ENCODE measurements at places on chromosomes 7 and 10.
A peak's percentile ranks its signal among the peaks of the same experiment; 100 is the strongest.

DNA sequence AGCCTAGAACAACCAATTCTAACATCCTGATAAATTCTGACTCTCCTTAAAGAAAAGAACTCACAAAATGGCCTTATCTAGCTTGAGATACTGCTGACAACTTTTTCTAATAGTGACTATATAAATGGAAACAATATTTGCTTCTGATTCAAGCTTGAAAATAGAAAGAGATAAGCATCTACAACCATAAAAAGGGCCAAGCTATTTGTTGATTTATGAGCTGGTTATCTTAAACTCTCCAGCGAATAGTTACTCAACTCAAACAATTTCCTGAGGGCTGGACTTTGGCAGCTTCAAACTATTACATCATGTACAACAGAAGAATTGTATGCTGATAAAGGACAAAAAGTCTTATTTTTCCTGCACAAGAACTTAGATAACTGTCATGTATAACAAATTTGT lies 4.6 kb downstream of the USP54 start:
- DNase-seq: no peak

DNA sequence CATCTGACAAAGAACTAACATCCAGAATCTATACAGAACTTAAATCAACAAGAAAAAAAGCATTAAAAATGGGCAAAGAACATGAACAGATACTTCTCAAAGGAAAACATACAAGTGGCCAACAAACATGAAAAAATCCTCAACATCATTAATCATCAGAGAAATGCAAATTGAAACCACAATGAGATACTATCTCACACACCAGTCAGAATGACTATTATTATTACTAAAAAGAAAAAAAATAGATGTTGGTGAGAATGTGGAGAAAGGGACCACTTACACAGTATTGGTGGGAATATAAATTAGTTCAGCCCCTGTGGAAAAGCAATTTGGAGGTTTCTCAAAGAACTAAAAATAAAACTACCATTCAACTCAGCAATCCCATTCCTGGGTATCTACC lies 89.1 kb upstream of the ADO start:
- DNase-seq: no peak

- no peak for DNase-seq
Observed at GRCh38 chr7:72334066-72334465, 78.1 kb downstream of the CALN1 start.

GRCh38 chr10:29344073-29344820 lies 55.4 kb downstream of the LYZL1 start:
- no peak for DNase-seq

DNA sequence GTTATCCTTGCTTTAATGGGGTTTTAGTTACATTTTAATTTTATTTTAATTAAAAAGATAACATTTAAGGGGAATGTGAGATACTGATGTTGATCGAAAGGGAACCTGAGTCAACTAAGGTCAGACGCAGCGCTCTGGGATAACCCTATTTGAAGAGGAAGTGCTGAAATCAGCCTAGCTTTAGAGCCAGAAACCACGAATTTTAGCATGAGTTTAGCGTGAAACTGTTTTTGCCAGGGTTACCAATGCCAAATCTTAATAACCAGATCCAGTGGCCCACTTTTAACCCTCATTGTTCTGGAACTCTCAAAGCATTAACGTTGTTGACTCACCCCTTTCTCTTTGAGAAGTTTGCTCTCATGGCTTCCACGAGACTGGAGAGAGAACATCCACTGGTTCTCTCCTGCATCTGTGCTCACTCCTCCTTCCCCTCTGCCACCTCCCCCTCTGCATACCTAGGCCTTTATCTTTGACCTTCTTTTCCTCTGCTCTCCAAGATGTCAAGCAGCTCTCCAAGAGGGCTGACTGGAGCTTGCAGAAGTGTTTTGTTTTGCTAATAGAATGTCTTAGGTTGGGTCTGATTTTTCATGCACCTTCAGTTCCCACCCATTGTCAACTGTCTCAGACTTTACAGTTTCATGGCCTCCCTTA lies 198.3 kb upstream of the CELF2 start:
- DNase-seq: no peak

DNA sequence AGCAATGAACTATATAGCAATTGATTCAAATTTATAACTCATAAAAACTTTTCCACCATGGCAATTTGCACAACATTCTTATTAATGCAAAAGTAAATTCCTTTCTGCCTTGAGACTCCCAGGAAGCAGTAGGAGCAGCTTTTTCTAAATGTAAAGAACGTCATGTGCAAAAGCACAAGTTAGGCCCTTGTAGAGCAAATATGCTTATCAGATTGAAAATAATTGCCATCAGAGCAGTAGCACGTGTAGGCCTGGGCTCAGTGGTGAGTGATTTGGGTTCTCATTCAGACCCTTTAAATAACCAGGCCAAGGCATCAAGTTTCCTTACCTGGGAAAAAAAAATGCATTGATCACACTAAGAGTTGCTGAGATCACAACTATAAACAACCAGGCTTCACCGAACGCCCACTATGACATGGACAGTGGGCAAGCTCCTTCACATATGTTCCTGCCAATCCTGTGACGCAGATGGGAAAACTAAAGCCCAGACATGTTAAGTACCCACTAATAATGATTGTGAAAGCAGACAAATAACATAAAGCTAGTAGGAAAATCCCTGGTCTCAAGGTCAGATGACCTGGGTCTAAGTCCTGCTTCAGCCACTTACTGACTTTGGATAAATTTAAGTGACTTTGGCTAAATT lies 22.1 kb upstream of the SAR1A start:
- no peak for DNase-seq

DNA sequence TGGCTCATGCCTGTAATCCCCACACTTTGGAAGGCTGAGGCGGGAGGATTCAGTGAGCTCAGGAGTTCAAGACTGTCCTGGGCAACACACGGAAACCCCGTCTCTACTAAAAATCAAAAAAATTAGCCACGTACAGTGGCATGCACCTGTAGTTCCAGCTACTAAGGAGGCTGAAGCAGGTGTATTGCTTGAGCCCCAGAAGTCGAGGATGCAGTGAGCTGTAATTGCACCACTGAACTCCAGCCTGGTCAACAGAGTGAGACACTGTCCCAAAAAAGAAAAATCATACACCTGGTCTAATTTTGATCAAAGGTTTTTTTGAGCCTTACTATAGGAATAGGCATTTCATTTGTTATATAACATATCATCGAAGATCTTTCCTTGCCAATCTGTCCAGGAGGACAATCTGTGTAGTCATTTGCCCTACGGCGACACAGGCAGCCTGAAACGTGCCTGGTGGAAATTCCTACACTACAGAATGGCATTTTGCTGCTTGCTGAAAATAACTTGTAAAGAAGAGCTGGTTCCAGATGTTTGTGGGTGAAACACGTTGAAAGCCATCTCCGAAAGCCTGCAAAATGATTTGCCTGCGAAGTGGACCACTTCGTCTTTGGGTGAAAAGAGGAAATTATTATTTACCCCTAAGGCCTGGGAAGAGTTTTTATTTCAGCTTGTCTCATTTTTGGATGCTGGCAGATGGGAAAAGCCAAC lies 31.3 kb upstream of the GDI2 start:
- DNase-seq: no peak

DNA sequence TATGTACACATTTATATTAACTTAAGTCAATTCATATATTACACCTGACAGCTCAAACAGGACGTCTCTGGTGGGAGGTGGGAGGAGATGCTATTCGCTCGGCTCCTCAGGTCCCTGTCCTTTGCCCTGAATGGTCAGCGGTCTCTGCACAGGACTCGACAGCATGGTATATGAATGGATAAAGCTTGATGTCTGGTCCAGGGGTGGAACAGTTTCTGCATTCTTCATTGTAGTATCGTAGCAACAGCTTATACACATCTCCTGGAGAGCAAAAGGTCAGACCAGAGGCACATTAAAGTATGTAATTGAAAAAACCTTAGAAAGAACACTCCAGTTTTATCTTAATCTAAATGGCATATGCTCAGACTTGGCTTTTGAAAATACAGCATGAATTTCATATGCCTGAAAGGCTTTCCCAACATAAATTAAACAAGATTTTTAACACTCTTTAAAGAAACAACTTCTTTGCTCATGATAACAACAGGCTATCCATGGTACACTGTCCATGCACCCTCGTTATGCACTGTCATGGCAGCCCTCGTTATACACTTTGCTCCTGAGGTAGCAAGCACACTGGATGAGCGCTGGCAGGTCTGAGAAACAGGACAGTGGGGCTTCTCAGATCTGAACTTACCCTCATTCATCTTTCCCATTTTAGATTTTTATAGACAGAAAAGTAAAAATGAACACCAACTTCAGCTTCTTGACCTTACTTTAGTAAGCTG lies 57.3 kb upstream of the OGDHL start:
- no peak for DNase-seq

DNA sequence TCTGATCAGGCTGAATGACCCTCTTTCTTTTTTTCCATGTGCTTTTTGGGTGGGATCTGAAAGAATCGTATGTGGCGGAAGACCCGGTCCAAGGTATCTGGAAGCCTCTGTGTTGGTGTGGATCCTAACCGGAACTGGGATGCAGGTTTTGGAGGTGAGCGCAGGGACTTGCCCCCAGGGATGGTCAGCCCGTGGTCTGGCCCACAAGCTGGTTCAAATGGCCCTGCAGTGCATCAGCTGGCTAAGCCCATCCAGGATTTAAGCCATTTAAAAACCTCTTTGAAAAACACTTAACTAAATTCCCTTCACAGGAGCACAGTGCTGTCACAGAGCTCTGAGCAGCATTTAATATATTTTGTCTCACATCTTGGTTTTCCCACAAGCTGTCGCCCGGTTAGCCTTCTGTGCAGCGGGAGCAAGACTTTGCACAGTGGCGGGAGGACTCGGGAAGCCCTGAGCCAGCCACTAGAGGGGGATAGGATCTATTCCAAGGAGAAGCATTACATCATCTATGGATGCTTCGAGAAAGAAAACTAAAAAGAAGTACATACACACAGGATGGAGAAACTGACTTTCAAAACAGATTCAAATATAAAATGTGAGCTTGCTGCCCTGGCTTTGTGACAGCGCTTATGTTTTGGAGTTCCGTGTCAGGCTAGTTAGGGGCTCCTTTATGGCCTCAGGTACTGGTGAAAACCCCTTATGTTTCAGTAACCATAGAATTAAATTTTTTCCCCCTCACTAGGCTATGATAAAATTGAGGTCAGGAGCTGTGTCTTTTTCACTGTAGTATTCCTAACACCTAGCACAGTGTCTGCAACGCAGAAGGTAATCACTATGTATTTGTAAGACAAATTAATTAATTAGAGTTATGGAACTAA lies 11.3 kb downstream of the CPA2 start:
- DNase-seq: peak; percentile 89

GRCh38 chr10:3908183-3908582 lies 123.2 kb upstream of the KLF6 start:
- no peak for DNase-seq

All from NCI-H1694 treated with DMSO at 0.1 percent for 48 hours (cell line).